Vagina (tissue), 2 donors: ENCODE measurements at places on chromosomes 1 and 21.

DNA sequence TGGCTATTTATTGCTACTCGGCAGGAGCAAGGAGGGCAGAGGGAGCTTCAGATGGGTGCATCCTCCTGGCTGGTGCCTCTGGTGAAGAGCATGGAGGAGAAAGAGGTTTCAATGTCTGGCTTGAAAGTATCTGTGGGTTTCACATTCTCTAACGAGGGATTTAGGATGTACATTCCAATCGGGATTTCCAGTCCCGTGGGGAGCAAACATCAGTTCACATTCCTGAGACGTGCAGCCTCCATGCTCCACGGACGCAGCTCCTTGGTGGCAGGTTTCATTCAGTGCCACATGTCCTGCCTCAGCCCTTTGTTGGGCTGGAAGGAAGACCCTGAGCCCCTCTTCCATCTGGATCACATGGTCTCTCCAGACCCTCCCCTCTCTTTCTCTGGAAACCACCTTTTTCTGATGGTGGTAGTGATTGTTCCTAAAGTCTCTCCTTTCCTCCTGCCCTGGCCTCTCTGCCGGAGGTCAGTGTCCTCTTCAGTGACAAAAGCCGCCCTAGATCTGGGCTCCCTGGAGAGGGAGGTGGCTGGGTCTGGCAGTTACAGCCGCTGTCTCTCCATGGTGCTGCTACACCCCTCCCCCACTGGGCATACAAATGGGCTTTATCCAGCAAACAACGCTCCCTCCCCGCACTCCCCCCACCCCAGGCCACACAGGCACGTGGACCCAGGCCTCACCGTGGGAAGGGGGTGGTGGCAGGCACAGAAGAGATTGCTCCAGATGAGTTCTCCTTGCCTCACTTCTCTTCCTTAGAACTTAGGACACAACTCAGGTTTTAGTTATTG, 826 bp upstream of the CA14 start:
- DNase-seq = no peak

DNA sequence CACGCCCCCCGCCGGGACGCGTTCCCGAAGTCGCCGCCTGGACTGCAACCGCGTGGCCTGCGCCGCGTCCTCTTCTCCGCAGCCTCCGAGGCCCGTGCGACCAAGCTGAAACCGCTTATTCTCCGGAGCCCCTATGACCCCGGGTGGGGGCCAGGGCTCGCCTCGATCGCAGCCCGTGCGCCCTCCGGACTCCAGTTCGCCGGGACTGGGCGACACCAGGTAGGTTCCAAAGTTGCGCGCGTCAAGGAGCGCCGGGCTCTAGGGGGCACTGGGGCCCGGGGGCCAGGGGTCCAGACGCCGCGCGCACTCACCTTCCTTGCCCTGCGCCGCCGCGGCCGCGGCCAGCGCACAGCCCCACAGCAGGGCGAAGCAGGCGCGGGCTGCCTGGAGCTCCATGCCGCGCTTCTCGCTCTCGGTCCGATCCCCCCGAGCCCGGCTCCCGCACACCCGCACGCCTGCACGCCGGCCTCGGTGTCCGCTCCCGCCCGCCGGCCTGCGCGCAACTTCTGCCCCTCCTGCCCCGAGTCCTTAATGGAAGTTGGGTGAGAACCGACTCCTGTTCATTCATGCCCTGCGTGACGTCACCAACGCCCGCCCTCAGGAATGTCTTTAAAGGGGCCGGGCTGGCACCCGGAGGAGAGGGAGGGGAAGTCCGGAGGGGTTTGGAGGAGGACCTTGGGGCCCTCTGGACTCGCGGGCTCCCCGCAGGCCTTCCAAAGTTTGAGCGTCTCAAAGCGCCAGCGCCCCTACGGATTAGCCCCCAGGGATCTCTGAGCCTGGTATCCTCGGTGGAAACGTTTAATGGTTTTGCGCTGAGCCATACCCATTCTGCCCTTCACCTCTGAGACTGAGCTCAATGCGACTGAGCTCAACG, at the start of gene EPHA2:
Gene EPHA2, minus strand, starts transcription at position 533 of the 874 bp plus-strand sequence. Its CDS starts 137 bp downstream, at position 396.
- no peak for DNase-seq

GRCh38 chr1:201011616-201012015, 11.9 kb downstream of the KIF21B start:
- DNase-seq = no peak

DNA sequence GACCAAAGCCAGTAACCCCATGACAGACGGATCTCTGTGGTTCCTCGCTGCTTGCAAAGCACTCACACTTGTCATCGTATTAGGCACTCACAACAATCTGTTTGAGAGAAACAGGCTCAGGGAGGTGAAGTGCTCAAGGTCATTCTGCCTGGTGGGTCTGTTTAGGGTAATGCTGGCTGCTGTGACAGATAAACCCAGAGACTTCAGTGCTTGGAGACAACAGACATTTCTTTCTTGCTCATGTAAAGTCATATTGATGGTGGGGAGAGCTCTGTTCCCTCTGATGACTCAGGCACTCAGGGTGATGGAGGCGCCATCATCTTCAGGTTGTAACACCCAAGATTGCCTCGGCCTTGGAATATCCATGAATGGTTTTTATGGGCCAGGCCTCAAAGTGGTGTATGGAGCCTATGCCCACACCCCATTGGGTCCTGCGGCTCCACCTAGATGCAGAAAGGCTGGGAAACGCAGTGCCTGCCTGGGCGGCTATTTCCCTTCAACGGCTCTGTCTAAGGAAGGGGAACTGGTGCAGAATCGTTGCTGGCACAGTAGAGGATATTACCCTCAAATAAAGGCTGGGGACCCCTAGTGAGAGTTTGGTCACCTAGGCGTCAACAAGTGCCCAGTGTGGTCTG, 71.6 kb upstream of the SELENON start:
- DNase-seq = no peak

DNA sequence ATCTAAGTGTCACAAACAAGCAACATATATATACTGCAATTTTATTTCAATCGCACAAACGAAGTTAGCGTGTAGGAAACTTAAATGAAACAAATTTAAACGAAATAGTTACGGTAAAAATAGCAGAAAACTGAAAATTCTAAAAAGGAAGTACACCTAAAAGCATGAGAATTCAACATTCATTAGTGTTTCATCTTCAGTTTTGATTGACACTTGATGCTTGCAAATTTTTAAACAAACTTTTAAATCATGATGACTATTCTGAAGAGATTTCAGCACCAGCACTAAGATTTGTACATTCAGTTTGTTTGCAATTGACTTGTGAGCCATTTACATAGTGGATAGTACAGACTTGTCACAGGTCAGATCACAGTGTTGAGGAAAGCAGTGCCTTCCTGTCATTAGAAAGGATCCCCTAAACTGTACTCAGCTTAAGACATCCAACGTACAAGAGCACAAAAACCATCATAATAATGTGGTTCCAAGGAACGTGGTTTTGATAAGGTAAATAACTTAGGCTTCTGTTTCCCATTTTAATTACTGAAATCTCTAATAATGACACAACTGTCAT, 67.0 kb upstream of the LBR start:
- DNase-seq = no peak

DNA sequence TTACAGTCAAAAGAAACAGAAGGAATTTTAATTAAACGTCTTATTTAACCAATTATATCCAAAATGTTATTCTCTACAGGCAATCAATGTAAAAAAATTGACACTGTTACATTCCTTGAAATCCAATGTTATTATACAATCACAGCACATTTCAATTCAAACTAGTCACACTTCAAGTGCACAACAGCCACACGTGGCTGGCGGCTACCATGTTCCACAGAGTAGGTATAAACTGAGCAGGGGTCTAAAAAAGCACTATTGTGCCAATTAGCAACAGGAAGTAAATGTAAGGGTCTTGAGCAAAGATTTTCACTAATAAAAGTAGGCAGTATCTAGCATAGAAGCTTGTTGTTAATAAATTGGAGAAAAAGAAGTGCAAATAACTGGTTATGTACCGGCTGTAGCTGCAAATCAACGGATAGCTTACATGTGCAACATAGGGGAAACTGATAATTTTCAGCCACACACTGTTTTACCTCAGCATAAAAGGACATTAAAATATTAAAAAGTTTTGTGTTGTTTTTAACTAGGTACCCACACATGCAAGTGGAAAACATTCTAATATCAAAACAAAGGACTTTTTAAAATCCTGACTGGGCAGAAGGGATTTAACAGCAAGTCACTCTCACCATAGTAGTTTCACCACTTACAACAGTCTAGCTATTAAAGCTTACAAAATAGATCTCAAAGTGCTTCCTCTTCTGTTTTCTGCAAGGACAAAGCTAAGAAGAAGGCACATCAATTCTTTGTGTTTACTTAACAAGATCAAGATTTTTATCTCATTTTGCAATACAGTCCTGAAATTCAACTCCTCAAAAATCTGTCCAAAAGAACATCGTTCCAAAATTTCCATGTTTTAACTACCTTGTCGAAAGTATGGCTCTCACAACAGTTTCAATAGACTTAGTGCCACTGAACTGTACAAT, 2.5 kb downstream of the CSDE1 start:
- no peak for DNase-seq

GRCh38 chr21:43192501-43193081, 23.8 kb downstream of the CRYAA start:
- DNase-seq = no peak

GRCh38 chr1:162412002-162412401, at the start of gene SH2D1B:
Gene SH2D1B (minus strand): TSS chr1:162412136. CDS start chr1:162412016, 120 bp downstream.
- DNase-seq = no peak

DNA sequence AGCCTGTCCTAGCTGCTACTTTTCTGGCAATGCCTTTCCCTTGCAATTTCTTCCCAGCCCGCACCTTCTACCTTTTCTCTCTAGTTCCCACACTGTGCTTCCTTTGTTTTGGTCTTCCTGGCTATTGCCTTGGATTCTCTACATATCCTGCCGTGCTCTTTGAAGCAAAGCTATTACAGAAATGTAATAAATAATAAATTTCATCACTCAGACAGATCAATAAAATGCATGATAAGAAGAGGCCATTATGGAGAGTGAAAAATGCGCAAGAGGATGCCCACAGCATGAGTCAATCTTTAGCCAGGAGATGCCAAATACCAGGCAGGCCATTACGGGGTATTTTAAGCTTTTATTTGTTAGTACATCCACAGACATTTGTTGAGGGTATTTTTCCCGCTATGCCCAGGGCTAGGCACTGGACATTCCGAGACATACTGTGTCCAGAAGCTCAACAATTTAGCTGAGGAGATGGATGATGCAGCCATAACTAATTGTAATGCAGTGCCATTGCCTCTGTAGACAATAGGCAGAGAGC, 163.6 kb downstream of the ST6GALNAC3 start:
- no peak for DNase-seq

DNA sequence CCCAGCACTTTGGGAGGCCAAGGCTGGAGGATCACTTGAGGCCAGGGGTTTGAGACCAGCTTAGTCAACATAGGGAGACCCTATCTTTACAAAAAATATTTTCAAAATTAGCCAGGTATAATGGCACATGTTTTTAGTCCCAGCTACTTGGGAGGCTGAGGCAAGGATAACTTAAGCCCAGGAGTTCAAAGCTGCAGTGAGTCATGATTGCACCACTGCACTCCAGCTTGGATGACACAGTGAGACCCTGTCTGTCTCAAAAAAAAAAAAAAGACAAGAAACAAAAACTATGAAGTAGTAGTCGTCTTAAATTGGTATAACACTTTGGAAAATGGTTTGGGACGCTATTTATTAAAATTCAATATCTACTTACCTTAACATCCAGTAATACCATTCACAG, 7.7 kb downstream of the AIM2 start:
- DNase-seq = no peak

DNA sequence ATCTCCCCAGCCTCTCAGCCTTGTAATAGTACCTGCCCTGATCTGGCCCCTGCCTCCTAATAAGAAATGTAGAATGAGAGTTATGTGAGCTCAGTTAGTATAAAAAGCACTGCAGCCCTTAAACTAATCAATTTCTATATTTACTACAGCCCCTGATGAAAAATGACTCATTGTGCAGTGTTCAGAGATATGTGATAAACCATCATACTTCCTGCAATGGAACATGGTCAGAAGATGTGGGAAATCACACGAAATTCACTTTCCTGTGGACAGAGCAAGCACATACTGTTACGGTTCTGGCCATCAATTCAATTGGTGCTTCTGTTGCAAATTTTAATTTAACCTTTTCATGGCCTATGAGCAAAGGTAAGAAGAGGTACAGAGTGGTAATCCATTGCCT, 176.8 kb upstream of the PDE4B start:
- DNase-seq = no peak

DNA sequence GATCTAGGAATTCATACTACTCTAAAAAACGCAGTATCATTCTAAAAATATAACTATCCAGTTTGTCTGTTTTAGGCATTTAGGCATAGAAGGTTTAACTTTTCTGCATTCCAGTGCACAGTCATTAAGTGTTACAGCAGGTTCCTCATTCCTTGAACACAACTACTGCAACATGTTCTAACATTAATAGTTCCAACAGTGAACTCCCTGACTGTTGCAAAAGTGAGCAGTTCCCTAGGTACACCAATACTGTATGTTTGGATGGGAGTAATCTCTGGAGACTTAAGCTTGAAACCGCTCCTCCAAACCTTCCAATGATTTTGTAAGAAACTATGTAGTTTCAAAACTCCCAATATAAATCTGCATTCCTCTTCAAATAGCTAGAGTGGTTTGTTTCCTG, 46.2 kb downstream of the UCHL5 start:
- no peak for DNase-seq

DNA sequence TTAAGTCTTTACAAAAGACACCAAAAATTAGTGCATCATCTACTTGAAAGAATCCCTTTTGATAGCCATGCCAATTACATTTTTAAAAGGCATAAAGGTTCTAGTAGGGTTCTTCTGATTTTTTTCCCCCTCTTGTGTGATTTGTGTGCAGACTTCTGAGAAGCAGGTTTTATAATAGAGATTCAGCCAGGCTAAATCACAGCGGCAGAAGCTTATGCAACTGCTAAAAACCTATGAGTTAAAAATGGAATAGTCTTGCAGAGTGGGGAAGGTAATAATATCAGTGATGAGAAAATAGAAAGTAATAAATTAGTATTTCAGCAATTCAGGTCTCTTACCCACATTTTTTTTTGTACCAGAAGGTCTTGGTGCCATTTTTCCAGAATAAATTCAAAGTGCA, 17.7 kb downstream of the STUM start:
- DNase-seq = no peak

GRCh38 chr1:113912594-113913311, 7.6 kb downstream of the DCLRE1B start:
- DNase-seq = no peak

DNA sequence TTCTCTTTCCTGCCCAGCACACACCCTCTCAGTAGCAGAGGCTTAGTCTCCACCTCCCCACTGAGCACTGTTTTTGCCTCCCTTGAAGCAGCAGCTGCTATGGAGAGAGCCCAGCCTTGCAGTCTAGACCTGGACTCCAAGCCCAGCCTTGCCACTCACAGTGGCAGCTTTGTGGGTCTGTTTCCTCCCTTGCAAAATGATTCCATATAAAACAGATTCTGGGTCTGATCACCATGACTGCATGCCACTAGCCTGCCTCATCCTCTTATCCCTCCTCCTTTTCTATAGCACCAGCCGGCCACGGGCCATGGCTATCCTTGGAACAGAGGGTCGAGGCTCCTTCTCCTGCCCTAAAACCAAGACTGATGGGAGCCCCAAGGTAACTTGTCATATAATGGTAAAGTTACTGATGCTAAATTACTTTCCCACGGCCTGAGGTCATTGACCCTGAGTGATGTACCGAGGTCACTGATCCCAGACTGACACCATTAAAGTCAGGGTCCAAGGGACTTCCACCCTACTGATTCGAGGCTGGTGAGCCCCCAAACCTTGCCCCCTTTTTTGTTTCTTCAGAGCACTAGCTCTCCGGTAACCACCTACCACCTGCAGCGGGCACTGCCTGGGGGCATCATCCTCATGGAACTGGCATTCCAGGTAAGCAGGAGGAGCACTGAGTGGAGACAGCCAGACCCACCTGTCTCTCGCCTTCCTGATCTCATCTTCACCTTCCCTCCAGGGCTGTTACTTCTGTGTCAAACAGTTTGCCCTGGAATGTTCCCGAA, 7.9 kb downstream of the HYI start:
- no peak for DNase-seq

- DNase-seq = no peak
Observed at GRCh38 chr1:237670302-237670701, 220.4 kb downstream of the ZP4 start.
